Calu3 (cell line): ENCODE measurements at places on chromosomes 7 and 10. TPM values are rescaled to one million over a fixed set of nuclear protein-coding genes. Genes with fewer than 3 reads are reported as not detected.

GRCh38 chr7:151490456-151491105 lies 29.1 kb downstream of the RHEB start:
- H3K4me1 ChIP-seq: peaks cover 55% of the 10 kb centered on the region
- H3K27me3 ChIP-seq: no peaks in the 10 kb centered on the region
- peak overlapping the region; percentile 39 for H3K27ac ChIP-seq
- H3K4me3 ChIP-seq: no peak overlapping the region
- H3K36me3 ChIP-seq: peaks cover 18% of the 10 kb centered on the region

GRCh38 chr7:4045450-4045849 lies 636.6 kb upstream of the FOXK1 start:
- no peaks in the 10 kb centered on the region for H3K27me3 ChIP-seq
- H3K36me3 ChIP-seq: no peaks in the 10 kb centered on the region
- DNase-seq: no peak
- no peaks in the 10 kb centered on the region for H3K4me1 ChIP-seq

- peak overlapping the region; percentile 88 for H3K4me3 ChIP-seq
- H3K27ac ChIP-seq: peak overlapping the region; percentile 4
- H3K27me3 ChIP-seq: no peaks in the 10 kb centered on the region
Measured at GRCh38 chr10:24209946-24210491, 1.1 kb downstream of the KIAA1217 start.

- H3K4me1 ChIP-seq: peaks cover 15% of the 10 kb centered on the region
- H3K27me3 ChIP-seq: no peaks in the 10 kb centered on the region
- H3K4me3 ChIP-seq: no peak overlapping the region
- H3K27ac ChIP-seq: no peak overlapping the region
Measured at GRCh38 chr10:60613434-60613833, 164.8 kb upstream of the CDK1 start.

DNA sequence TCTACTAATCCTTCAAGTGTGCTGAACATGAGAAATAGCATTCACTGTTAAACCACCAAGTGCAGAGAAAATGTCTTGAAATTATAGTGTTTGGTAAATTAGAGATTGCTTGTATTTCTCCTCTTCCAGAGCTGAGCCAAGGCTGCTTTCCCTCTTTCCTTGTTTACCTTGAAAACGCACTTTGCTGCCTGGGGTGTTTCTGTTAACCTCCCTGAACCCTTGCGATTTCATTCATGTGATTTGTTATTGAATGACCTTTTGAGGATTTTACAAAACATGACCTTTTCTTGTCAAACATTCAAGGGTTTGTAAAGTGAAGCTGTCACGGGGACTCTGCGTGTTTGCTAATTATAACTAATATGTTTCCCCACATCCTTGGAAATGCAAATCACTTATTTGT lies 169.4 kb downstream of the LRMDA start:
- DNase-seq: no peak
- H3K27ac ChIP-seq: no peak overlapping the region
- peaks cover 84% of the 10 kb centered on the region for H3K27me3 ChIP-seq
- H3K4me3 ChIP-seq: no peak overlapping the region

Gene FBXO24
- total RNA-seq: 0.29 and 0.66 TPM in 2 replicates

Gene XRCC2
- 22.1 and 23.1 TPM in 2 replicates for total RNA-seq
